ENCODE measurements at places on chromosomes 16 and 17.

DNA sequence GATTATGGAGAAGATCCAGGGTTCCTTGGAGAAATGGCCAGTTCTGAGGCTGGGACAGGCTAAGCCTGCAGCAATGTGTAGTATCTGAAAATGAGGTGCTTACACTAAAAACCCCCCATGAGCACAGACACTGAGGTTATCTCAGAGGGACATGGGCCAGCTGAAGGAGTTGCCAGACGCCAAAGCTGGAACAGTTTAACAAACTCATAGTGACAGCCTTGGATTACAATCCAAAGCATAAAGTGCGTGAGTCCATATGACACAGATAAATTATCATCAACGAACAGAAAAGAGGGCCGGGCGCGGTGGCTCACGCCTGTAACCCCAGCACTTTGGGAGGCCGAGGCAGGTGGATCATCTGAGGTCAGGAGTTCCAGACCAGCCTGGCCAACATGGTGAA, 11.2 kb upstream of the CAPN15 start:
- no peak for DNase-seq

GRCh38 chr17:50048146-50048720, 7.7 kb upstream of the ITGA3 start:
- DNase-seq: peak; percentile 57

- DNase-seq: no peak
Measured at GRCh38 chr16:49743658-49744057, 112.3 kb downstream of the ZNF423 start.

DNA sequence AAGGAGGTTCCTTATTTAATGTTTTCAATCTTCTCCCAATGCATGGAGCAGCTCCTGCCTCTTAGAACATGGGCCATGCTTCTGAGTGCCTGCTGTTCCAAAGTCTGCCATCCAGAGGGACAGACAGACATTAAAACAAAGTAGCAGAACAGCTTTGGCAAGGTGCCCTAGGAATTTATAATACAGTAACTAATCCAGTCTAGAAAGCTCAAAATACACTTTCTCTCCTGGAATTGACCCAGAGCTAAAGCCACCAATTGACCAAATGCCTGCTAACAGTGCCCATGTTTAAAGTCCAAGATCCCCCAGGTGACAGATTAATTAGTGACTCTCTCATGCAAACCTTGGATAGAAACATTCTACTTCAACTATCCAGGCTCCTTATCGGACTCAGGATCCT, 11.1 kb upstream of the CHRNE start:
- no peak for DNase-seq
